ENCODE measurements at places on chromosomes 11 and 22.

GRCh38 chr11:46666516-46666915 lies 33.9 kb downstream of the ARHGAP1 start:
- DNase-seq: no peak

- no peak for DNase-seq
Measured at GRCh38 chr11:9208726-9209501, 56.2 kb downstream of the DENND5A start.

DNA sequence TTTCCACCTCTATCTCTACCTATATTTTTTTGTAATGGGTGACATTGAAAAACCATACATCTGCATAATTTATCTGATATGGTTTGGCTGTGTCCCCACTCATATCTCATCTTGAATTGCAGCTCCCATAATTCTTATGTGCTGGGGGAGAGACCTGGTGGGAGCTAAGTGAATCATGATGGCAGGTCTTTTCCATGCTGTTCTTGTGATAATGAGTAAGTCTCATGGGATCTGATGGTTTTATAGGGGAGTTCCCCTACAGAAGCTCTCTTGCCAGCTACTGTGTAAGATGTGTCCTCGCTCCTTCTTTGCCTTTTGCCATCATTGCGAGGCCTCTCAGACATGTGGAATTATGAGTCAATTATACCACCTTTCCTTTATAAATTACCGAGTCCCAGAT lies 551.0 kb upstream of the ANO5 start:
- no peak for DNase-seq

DNA sequence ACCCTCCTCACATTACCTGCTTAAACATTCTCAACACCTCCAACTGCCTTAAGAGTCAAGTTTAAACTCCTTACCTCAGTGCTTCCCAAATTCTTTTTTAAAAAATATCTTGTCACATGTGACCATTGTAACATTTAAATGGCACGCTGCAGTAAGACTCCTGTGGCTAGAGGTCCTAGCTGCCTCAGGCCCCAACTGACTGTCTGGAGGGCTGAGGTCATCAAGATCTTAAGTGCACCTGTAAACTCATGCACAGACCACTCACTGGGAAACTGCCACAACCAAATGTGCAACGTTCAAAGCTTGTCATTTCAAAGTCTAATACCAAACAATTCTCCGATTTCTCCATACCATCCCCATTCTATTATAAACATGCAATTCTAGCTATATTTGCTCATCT lies 16.4 kb upstream of the CCDC34 start:
- no peak for DNase-seq

DNA sequence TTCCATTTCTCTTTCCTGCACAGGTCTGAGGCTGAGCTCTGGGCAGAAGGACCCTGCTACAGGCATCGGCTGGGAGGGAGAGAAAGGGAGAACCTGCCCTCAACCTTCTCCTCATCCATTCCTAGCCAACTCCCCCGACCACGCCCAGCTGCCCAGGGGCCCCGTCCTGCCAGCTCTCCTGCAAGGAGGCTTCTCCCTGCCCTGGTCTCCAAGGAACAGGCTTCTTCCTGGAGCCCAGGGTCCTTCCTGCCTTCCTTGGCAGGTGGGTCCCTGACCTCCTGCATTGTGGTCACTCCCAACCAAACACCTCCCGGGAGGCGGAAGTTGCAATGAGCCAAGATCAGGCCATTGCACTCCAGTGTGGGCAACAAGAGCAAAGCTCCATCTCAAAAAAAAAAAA lies 12.5 kb upstream of the HMOX1 start:
- DNase-seq: no peak

GRCh38 chr11:8233691-8234424 lies 29.8 kb downstream of the LMO1 start:
- DNase-seq: no peak

GRCh38 chr11:1888347-1888753 lies 3.3 kb downstream of the PRR33 start:
- no peak for DNase-seq

- DNase-seq: no peak
Measured at GRCh38 chr11:121067962-121068647, 32.9 kb upstream of the TECTA start.

DNA sequence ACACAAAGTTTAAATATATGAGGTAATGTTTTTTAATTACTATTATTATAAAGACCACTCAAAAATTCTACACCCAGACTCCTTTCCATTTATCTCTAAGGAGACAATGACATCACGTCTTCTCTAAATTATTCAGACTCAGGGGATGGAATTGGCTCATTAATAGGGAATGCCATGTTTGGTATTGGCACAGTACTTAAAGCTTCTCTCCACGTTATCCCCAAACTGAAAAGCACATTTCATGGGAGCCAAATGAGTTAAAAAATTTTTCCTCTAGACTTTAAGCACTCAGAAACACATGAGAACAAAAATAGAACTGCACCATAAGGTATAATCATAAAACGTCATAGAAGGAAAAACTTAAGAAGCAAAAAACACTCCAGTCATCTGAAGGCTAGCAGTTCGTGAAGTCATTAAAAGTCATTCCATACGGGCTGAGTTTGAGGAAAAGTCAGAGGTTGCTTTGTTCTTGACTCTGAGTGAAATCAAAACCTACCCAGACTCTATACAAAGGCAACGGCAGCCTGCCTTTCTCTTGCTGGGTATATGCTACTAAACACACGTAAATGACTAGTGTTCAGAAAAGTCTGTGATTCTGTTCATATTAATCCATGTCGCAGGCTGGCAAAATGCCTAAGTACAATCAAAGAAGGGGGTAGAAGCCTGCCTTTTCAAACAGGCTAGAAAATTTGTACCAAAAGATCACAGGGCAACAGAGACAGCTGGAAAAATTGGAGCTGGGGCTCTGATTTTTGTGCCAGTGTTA lies 8.7 kb upstream of the MPPED2 start:
- DNase-seq: no peak

DNA sequence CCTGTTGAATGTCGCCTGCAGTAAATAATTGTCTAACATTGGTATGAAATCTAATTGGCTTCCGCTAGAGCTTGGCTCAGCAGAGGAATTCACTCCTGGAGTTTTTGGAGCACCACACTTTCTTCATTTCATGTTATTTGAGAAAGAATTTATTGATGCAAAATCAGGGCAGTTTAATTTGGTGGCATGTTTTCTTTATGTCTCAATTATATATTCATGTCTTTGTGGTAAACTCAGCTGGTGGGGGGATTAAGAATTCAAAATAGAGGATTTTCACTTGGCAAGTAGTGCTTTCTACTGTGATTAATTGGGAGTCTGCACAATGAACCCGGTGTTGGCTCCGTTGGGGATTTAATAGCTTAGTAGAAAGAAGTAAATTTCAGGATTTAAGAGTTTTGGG lies 784.4 kb downstream of the NTM start:
- DNase-seq: no peak

All from CD4-positive, alpha-beta T cell treated with Interleukin-15 for 1 hour (primary cell).